ENCODE measurements at places on chromosomes 5 and 9.

- DNase-seq, result no peak
Measured at GRCh38 chr9:76898786-76899185, 7.1 kb downstream of the PRUNE2 start.

- DNase-seq, result no peak
Measured at GRCh38 chr5:151855701-151856100, 69.0 kb downstream of the GLRA1 start.

GRCh38 chr5:32843531-32843895 lies 132.4 kb downstream of the NPR3 start:
- no peak for DNase-seq

DNA sequence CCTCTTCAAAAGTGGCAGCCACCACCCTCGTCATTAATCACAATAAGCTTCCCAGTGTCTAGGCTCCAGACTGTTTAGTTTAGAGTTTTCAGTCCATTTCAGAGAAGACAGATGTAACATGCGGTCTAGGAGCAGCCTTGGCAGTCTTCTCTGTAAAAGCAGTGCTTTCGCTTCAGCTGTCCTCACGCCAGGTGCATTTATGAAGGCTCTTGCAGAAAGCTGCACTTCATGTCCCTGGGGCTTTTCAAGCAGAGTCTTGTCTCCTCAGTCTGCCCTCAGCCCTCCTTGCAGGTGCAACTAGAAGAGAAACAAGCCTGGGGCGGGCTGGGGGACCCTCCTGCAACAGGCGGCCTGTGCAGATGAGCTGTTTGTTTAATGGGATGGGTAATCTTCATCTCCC lies 281.9 kb downstream of the DRD1 start:
- DNase-seq, result no peak

DNA sequence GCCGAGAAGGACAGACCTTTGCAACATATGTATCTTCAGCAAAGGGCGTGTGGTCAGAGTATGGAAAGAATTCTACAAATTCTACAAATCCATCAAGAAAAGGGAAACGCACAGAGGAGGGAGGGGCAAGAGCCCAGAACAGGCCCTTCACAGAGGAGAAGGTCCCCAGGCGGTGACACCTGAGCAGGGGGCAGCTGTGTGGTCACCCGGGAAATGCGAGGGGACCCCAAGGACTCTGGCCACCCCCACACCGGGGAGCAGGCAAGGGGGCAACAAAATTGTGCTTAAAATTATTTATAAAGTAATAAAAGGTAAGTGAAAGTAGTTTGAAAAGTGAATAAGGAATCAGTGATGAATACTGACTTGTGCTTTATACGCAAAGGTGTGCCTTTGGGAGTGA lies 17.6 kb downstream of the NACC2 start:
- no peak for DNase-seq

DNA sequence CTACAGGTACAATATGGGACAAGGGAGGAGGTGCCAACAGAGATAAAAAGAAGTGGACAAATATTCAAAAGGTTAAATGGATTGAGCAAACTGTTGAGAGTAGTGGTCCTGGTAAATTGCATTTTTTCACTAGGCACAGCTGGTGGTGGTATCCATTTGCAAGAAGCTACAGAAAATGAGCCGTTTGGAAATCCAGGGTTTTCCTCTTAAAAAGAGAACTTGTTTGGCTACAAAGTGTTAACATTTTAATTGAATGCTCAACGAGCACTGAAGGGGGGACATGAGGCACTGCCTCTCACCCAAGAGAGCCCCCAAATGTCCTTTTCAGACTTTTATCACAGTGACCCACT lies 491 bp upstream of the ZCCHC9 start:
- no peak for DNase-seq

- DNase-seq, result no peak
Measured at GRCh38 chr5:124919747-124920525, 173.5 kb upstream of the ZNF608 start.

DNA sequence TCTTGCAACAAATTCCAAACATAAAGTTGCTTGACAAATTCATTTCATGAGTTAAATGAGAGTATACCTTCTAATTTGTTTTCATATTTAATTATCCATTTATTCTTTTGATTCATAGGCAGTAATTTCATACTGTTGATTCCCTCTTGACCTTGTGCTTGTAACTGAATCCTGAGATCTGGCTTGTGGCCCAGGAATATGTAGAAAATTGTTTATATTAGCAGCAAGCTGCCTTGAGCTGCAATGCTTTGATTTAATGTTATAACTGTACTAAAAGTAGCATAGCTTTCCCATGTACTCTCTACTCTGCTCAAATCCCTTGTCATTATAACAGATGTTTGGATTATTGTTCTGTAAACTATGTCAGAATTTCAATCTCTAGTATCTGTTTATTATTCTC lies 780.7 kb downstream of the NR2F1-AS1 start:
- DNase-seq, result no peak

DNA sequence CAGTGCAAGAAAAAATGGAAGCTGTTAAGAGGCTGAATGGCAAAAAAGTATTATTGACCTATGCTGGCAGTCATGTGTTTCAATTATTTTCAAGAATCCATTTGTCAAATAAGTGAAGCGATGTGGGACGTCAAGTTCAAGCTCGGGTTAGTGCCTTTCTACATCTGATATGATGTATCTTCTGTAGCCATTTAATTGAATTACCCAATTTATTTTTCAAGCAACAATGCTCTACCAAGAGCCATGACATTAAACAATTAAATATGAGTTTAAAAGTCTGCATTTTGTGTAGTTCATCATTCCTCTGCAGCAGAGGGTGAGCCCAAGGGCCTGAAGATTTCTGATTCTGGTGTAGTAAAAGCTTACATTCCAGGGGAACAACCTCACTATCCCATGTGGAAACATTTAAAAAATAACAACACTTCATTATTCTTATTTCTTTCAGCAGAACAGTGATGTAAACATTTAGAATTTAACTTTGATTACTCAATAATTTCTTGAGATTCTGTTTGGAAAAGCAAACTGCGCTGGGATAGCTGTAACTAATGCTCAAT lies 619.7 kb upstream of the ARRDC3 start:
- no peak for DNase-seq

DNA sequence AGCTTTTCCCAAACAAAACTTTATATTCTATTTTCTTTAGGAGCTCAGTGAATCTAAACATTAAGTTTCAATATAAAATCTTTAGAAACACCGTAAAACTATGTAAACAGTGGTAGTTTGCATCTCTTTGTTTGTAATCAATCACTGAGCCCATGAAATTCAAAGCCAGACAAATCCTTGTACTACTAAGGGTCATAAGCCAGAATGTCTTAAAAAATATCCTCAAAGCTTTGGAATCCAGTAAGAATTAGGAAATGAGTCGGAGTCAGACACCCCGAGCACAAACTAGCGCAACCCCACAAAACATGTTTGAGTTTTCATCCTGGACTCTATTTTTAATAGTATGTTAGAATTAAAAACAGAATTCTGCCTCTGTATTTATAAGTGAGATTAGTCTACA lies 153.8 kb downstream of the HSPA4 start:
- no peak for DNase-seq

- no peak for DNase-seq
Measured at GRCh38 chr9:87751423-87751822, 25.5 kb downstream of the CTSL start.

DNA sequence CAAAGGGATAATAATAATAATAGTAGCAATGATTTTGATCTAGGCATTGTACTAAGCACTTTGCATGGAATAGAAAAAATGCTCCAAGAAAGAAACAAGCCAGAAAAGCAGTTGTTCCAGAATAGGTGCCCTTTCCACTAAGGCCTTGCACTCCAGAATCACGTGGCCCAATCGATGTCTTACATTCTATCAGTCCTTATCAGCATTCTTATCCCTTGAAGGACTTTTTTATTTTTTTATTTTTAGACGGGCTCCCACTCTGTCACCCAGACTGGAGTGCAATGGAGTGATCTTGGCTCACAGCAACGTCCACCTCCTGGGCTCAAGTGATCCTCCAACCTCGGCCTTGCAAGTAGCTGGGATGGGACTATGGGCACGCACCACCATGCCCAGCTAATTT lies 36.5 kb downstream of the PDZD2 start:
- DNase-seq, result no peak

GRCh38 chr9:125066839-125067619 lies 76.3 kb downstream of the SCAI start:
- no peak for DNase-seq

DNA sequence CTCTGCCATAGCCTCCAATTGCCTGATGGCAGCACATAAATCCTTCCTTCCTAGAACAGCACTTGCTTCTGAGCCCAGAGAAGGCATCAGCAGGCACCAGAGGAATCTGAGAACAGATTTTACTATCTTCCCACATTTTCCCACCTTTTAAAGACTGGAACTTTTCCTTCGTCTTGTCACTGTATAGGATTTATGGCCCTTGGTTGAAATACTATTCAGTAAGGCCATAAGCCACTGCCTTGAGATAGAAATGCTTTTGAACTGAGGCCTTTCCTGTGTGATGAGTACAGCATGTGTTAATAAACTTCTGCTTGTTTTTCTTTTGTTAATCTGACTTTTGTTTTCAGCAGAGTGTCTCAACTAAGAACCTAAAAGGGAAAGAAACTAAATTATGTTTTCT lies 84.3 kb downstream of the MRPS27 start:
- no peak for DNase-seq

DNA sequence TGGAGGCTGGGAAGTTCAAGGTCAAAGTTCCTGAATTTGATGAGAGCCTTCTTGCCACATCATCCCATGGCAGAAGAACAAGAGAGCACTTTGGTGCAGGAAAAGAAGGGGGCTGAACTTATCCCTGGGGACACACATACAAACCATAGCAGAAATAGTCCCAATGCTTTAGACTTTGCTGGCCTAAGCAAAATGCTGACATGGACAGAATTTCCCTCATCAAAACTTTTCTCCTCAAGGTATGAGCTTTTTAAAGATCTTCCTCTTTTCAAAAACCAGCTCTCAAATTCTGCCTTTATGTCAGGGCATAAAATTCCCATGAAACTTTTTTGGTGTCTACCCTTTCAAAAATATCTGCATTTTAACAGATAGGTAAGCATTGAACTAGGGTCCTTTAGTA lies 341.8 kb upstream of the SMARCA2 start:
- DNase-seq, result no peak
